ENCODE measurements at places on chromosomes 4 and X. TPM values are rescaled to one million over a fixed set of nuclear protein-coding genes. Genes with fewer than 3 reads are reported as not detected.

Gene PCDH11X
- total RNA-seq, result 21.7 TPM

Gene F8A3
- total RNA-seq, result 5.5 TPM

Gene GABRG1
- total RNA-seq, result 0.17 TPM

Gene TRPC5OS
- total RNA-seq, result not detected

Gene AFM
- not detected for total RNA-seq

Gene SMIM31
- not detected for total RNA-seq

Gene PJA1
- 39.9 TPM for total RNA-seq

Gene KLHL13
- total RNA-seq, result 5.9 TPM

Gene MAGEA1
- not detected for total RNA-seq

Gene MAPK10
- 4.6 TPM for total RNA-seq

Gene HSFX2
- total RNA-seq, result not detected

Gene USP17L18
- total RNA-seq, result not detected

Gene CT45A5
- not detected for total RNA-seq

Gene TMEM154
- total RNA-seq, result 1.9 TPM

Gene CSN1S1
- total RNA-seq, result not detected

Gene C4orf50
- 0.17 TPM for total RNA-seq

- no peak for DNase-seq
Measured at GRCh38 chrX:10945498-10945897, 165.6 kb upstream of the HCCS start.

- DNase-seq, result peak; percentile 60
Measured at GRCh38 chrX:8364369-8365141, 100.1 kb upstream of the VCX3B start.

GRCh38 chrX:30777575-30777974 is 111.5 kb downstream of the TAB3 start:
- no peak for DNase-seq

DNA sequence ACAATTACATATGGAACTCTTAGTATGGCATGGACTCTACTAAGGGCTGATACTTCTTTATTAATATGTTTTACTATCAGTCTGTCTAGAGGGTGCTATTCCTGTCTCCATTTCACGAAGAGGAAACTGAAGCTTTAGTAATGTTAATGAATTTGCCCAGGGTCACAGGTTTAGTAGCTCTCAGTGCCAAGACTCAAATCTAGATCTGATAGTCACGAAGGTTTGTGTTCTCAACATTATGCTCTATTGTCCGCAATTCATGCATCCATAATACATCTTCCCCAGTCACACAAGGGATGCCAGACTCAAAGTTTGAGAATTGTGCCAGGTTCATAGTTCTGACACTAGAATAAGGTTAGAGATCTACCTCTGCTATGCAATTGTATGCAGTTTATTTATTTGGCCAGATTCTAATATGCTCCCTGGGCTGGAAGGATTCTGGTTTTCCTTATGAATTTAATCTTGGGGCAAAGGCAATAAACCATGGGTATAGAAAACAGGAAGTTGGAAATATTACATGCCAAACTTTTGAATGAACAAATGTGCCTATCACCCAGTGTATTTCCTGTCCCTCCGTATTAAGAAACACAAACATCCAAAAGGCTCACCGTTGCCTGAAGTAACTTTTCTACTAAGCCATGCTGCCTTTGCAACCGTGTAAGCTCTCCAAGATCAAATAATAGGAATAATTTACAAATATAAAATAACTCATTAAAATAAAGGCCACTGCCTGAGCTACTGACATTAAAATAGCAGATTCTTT is 478.5 kb downstream of the INPP4B start:
- no peak for DNase-seq

GRCh38 chr4:45350438-45350837 is 624.1 kb upstream of the GNPDA2 start:
- no peak for DNase-seq

- DNase-seq, result no peak
Measured at GRCh38 chr4:128130621-128131020, 69.5 kb downstream of the LARP1B start.

DNA sequence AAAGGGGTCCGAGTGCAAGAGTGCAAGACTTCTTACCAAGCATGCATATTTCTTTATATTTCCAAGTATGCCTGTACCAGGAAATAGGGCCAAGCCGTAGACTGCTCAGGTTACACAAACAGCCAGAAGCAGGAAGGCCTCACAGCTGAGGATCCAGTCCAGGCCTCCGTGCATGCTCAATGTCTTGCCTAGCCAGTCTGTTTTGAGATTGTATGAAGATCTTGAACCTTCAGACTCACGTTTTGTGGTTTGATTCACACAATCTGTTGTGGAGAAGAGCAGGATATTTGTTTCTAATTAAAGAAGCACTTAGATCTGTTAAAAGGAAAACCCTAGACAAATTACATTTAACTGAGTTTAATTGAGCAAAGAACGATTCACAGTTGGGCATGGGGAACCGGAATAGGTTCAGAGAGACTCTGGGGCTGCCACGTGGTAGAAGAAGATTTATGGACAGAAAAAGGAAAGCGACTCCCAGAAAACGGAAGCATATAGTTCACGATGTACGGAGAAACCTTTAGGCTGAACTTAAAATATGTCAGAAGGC is 1.2 kb downstream of the MGST2 start:
- DNase-seq, result no peak

- no peak for DNase-seq
Measured at GRCh38 chr4:7519638-7520376, 85.1 kb upstream of the PSAPL1 start.

DNA sequence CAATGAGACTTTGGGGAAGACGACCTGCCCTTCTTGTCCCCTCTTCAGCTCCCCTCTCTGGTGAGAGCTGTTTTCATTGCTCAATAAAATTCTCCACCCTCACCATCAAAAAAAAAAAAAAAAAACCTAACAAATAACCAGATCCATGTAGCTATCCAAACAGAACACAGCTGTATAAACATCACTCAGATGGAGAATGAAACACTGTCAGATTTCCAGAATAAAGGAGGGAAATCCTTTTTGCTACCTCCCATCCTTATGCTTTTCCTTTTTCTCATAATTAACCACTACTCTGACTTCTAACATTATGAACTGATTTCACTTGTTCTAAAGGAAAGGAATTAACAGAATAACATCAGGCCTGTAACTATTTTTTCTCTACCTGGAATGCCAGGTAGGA is 155.6 kb downstream of the PPP4R3C start:
- no peak for DNase-seq

GRCh38 chr4:188942606-188943005 is 803.4 kb downstream of the TRIML1 start:
- DNase-seq, result no peak

- no peak for DNase-seq
Measured at GRCh38 chr4:139606579-139607501, 50.8 kb upstream of the SETD7 start.

GRCh38 chrX:137743414-137743813 is 177.5 kb downstream of the ZIC3 start:
- DNase-seq, result no peak

- DNase-seq, result peak; percentile 73
Measured at GRCh38 chr4:186021461-186022167, 47.3 kb upstream of the TLR3 start.

DNA sequence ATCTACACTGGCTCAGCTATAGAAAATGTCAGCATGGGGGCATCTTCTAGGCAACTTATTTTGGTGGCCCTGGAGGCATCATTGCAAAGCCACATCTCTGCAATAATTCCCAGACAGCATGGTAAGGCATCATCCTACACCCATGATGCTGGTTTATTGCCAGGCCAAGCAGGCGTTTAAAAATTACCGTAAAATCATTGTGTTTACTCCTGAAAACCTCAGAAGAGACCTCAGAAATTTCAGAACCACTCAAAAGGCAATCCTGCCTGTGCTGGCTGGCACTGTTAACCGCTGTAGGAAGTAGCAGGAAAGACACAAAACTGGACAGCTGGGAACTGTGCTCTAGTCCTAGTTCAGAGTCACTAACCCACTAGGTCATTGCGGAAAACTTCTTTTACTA is 63.2 kb downstream of the MID1 start:
- DNase-seq, result no peak

- DNase-seq, result no peak
Measured at GRCh38 chr4:85431156-85431555, 43.8 kb upstream of the ARHGAP24 start.

DNA sequence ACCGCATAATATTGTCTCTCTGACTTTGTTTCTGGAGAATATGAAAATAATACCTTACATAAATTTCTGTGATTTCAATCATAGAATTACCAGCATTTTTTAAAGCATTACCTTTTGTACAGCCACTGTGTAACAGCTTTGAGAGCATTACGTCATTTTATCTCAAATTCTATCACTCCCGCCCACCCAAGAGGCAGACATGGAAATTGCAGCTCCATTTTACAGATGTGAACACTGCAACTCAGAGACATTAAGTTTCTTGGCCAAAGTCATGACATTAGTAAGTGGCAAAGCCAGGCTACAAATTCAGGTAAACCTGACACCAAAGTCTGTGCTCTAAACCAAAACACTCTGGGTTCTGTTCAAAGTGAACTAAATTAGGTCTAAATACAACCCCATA is 33.6 kb upstream of the KDR start:
- DNase-seq, result no peak

- DNase-seq, result no peak
Measured at GRCh38 chrX:104270212-104270611, 15.5 kb upstream of the ESX1 start.

GRCh38 chr4:176839656-176840055 is 46.9 kb upstream of the VEGFC start:
- no peak for DNase-seq

DNA sequence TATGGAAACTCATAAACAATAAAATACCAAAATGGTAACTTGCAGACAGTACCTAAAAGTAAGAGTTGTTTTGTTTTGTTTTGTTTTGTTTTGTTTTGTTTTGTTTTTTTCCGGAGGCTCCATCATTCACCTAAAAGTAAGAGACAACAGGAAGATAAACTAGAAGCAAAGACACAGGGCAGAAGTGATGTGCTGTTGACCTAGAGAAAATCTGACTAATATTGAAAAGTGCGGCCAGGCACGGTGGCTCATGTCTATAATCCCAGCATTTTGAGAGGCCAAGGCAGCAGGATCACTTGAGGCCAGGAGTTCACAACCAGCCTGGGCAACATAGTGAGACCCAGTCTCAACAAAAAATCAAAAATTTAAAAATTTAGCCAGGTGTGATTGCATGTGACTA is 5.6 kb upstream of the CENPC start:
- DNase-seq, result no peak

Data from WTC11 (cell line).